ENCODE measurements at places on chromosomes 7 and 10.

DNA sequence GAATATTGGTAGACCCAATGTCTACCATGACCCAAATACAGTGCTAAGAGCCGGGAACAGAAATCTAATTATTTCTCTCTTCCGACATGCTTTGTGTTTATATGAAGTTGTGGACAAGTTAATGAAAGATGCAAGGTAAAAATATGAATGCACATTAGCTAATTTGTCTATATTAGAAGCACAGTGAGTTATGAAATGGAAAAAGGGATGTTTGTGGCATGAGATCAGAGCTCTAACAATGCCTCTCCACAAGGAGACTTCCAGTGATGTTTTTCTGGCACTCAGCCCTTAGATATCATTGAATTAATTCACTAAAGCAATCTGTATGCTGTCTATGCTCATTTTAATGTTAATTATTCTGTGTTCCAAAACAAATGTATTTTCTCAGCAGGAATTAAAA is 897.2 kb downstream of the CNTNAP2 start:
- DNase-seq: no peak

DNA sequence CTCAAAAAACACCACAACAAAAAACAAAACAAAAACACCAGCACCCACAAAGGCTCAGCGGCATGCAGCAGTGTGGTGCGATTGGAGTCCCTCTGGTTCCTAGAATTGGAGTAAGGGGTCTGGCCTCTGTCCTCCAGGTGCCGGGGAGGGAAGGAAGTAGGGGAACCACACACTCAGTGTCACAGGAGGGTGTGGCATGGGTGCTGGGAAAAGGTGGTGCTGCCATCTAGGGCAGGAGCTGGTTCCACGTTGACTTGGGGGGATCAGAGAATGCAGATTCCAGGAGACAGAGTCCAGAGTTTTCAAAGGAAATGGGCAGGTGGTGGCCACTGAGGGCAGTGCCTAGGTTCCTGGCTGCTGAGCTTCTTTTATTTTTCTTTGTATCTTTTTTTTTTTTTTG is 19.8 kb upstream of the WIPI2 start:
- no peak for DNase-seq

- no peak for DNase-seq
Measured at GRCh38 chr7:36238138-36238537, 85.1 kb downstream of the EEPD1 start.

- no peak for DNase-seq
Measured at GRCh38 chr7:47583739-47584535, 2.0 kb upstream of the TNS3 start.

DNA sequence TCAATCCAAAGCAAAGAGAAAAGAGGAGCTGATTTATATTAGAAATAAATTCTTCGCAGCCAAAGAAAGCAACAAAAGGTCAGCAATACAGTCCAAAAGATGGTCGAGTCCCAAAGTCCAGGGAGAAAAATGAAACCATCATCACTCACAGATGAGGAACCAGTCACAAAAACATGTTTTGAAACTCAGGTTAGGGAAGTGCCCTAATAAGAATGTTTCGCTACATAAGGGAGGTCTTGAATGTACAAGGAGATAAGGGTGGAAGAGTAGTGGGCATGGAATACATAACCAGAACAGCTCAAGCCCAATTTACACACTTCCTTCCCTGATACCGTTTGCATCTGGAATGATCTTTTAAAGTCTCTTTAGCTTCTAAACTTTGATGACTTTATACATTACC is 53.6 kb downstream of the VPS41 start:
- DNase-seq: no peak

DNA sequence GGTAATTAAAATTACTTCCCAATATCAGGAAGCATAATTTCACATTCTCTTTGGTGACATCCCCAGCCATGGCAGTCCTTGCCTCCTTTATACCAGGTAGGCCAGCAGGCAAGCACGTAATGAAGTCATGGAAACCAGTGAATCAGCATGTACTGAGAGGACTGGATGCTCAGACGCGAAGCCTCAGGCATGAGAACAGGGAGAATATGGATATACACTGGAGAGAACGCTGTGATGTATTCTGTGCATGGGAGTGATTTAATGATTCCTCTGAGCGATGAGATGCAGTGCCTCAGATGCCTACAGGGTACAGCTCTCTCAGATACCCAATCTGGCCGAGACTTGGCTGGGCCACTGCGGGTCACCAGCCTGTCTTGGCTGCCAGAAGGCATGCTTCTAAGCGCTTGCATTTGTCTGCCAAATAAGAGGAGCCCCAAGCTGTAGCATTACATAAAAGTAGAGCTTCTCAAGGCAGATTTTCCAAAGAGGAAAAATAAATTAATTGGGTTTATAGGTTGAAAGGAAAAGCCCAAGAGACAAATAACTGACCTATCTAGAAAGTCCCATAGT is 238.1 kb downstream of the RELN start:
- no peak for DNase-seq
